ENCODE measurements at places on chromosomes 1 and 21. TPM values are rescaled to one million over a fixed set of nuclear protein-coding genes. Genes with fewer than 3 reads are reported as not detected.

Gene TMCC2
- total RNA-seq = 1.7 TPM

Gene NUF2
- total RNA-seq = 56.4 TPM

Gene OR14K1
- not detected for total RNA-seq

Gene PIK3CD
- total RNA-seq = 6.3 TPM

Gene THBS3
- total RNA-seq = 8.5 TPM

Gene F3
- total RNA-seq = 3.3 TPM

Gene RIMS3
- total RNA-seq = 0.13 TPM

Gene LYPD8
- total RNA-seq = not detected

Gene CAMK2N1
- 17.8 TPM for total RNA-seq

Gene SPRR2B
- not detected for total RNA-seq

Gene CD52
- not detected for total RNA-seq

Gene LDLRAD1
- not detected for total RNA-seq

Gene KRTAP10-8
- not detected for total RNA-seq

Gene ATAD3C
- not detected for total RNA-seq

Gene CLCA1
- total RNA-seq = not detected

Gene ITGB3BP
- 60.0 TPM for total RNA-seq

Data from thoracic aorta endothelial cell (primary cell).